ENCODE measurements at places on chromosomes 5 and 9.

DNA sequence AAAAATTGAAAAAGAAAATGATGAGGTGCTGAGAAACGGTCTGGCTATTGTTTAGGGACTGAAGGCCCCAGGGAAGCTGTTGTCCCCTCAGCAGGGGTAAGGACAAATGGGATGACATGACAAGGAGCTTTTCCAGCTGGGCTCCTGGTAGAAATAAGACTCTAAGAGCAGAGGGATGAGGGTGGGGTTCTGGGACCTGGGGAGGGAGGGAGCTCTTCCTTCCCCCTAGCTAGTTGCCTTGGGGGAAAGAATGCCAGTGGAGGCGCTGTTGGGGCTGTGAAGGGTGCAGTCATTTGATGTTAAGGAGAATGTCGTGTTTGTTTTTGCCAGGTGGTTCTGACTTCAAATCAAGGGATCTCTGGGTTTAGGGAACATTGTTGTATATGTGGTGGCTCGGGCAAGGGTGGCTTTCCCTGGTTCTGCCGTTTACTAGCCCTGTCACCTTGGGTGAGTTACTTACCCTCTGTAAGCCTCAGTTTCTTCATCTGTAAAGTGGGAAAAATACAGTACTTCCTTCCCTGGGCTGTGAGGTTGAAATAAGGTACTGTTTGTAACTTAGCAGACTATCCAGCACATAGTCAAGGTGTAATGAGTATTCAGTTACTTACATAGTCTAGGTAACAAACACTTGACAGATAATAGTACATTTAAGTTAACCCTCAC, 47.8 kb downstream of the WWC1 start:
- no peak for DNase-seq

DNA sequence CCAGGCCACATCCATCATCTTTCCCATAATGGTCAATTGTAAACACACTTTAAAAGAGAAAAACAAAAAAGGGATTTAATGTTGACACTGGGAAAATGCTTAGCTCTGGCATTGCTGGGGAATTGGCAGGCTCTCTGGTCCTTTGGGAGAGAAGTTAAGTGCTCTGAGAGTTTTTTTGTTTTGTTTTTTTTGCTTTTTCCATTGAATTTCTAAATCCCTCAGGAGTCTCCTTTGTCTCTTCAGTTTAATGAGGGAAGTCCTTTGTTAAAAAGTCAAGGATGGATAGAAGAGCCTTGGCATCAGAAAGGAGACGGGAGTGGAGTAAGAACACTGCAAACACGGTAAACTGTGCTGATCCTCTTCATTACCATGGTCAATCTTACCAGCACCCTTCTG, 7.1 kb upstream of the HAND1 start:
- DNase-seq = no peak

DNA sequence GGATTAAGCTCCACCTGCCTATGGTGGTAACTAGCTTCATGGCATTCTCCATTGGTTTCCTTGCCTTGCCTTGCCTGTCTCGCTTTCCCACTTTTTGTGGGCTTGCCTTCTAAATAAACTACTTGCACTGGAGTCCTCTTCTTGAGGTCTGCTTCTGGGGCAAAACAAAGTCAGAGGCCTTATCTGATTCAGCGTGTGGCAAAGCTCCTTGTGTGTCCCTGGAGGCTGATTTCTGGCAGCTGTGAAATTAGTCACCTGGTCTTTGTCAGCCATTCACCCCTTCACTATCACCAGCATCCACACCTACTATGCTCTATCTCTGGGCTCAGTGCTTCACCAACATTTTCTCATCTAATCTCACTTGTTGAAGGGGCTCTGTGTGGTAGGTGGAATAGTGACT, 176.2 kb downstream of the SEC61B start:
- no peak for DNase-seq

DNA sequence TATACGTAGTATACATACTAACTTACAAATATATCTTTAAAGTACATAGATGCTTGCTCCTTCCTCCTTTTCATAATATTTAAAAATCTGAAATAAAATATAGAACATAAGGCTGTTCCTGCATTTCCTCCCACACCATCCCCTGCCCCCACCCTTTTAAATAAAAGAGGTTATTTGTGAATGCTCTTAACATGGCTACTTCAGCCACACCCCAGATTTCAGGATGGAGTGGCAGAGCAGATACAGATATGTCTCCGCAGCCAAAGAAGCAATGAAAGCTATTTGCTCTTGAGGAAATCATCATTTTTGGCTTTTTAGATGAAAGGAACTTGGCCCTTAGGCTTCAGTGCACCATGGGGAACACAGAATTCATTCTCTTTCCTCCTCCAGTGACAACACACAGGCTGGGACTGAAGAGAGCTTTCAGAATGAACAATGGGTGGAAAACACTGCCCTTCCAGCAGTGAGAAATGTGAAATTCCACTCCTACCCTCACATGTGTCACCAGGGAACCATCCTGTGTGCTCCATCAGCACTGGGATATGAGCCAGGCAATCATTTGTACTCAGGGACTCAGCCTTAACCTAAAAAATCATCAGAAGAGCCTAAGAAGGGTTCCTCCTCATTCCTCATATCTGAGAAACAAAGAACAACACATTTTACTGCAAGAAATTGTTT, 134.3 kb downstream of the PPP2R2B start:
- DNase-seq = no peak

DNA sequence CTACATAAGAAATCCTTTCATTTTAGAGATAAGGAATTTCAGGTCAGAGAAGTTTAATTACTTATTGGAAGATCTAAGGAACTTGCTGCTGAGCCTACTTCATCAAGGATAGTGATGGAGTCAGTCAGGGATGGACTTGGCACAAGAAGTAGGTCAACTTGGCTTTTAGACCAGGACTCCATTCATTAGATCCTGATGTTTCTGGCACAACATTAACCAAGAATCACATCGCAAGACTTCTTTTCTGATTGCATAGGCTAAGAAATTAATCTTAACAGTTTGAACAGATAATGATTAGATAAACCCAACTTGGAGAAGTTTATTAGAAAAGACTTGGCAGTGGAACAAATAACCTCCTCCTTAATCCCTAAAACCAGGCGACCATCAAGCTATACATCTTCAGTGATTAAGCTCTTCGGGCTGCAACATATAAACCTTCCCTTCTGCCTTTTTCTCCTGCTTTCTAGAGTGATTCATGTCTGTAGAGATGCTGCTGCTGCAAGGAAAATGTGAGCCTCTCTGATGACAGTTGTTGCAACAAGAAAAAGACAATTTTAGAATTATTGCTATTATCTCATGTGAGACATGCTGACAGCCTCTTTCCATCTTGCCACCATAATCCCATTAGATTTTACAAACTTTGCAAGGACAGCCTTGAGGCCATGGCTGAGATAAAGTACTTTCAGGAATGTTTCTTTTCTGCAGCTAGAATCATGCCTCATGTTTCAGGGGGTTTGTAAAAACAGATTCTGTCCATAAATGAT, 207.9 kb upstream of the SLC27A6 start:
- no peak for DNase-seq

GRCh38 chr5:176918613-176919012, 19.5 kb upstream of the HK3 start:
- no peak for DNase-seq

- DNase-seq = no peak
Measured at GRCh38 chr9:93325307-93326035, 126.0 kb upstream of the FAM120A start.

DNA sequence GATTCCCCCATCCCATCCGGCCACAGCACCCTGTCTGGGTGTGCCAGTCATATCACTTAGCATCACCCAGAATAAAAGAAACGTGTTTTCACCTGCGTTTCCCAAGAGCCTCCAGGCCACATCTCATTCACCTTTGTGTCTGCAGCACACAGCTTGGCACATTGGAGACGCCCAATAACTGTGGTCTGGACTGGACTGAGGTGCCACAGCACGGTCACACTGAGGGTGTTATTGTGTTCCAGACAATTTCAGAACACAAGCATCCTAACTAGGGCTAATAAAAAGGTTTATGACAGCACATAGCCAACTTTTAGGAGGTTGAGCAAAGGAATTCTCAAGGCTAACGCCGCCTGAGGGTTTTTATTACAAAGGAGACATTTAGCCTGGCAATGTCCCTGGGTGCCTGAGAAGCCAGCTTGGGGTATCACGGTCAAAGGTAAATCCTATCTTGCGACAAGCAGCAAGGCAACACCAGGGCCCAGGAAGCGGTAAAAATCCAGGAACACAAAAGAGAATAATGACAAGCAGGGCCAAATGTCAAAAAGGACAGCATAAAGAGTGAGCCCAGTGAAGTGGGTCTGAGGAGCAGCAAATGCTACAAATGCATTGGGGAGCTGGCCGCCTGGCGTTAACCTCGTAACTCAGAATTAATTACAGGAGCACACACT, 3.4 kb downstream of the EPB41L4B start:
- DNase-seq = no peak

DNA sequence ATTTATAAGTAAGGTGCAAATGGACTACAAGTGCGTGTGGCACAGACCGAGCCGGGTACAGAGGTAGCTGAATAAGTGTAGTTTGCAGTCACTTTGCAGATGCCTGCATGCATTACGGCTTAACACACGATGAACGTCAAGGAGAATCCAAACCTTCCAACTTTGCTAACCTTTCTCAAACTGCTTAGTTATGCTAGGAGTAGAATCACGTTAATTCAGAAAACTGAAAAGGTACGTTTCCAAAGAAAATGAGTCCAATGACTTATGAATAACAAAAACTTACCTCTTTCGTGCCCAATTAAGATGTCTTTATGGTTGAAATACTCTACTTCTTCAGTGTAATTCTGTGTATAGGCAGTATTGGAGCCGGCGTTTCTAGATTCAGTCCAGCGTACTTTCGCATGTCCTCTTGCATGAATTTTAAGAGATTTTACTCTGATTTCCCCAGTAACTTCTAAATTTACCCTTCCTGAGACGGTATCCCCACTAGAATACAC, 539 bp downstream of the ARRDC3 start:
- DNase-seq = peak; percentile 54

- DNase-seq = no peak
Measured at GRCh38 chr9:132041798-132042197, 37.9 kb downstream of the MED27 start.

GRCh38 chr9:5429873-5430564, 7.7 kb downstream of the PLGRKT start:
- no peak for DNase-seq

- no peak for DNase-seq
Measured at GRCh38 chr5:67549296-67549618, 352.7 kb upstream of the CD180 start.

- DNase-seq = no peak
Measured at GRCh38 chr5:156186760-156187159, 140.2 kb upstream of the SGCD start.

GRCh38 chr9:74948937-74949336, 3.8 kb downstream of the C9orf40 start:
- no peak for DNase-seq

GRCh38 chr5:112121258-112121657, 297.8 kb downstream of the EPB41L4A start:
- no peak for DNase-seq

GRCh38 chr9:105007143-105007542, 79.2 kb upstream of the ABCA1 start:
- DNase-seq = peak; percentile 12

GRCh38 chr5:16957304-16958196, 21.5 kb upstream of the MYO10 start:
- no peak for DNase-seq

GRCh38 chr5:132283423-132284043, 10.7 kb upstream of the SLC22A4 start:
- no peak for DNase-seq

- DNase-seq = no peak
Measured at GRCh38 chr5:86768699-86769202, 151.0 kb downstream of the COX7C start.

DNA sequence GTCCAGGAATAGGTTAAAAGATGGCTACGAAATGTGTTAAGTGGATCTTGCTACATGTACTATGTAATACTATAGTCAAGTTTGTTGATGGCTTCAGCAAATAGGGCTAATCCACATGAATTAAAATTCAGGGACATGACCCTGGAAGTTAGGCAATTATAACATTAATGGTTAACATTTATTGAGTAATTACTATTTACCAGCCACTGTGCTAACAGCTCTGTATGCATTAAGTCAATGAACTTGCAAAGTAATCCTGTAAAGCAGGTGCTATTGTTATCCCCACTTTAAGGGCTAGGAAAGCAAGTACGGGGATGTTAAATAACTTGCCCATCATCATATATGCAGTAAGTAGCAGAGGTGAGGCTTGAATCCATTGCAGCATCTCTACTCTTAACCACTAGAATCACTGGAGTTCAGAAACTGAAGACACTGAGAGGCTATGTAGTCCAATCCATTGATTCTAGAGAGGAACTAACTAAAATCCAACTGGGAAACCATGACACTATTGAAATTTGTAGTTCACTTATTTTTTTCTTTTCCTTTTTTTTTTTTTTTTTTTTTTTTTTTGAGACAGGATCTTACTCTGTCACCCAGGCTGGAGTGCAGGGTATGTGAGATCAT, 77.5 kb upstream of the SPINK5 start:
- no peak for DNase-seq

DNA sequence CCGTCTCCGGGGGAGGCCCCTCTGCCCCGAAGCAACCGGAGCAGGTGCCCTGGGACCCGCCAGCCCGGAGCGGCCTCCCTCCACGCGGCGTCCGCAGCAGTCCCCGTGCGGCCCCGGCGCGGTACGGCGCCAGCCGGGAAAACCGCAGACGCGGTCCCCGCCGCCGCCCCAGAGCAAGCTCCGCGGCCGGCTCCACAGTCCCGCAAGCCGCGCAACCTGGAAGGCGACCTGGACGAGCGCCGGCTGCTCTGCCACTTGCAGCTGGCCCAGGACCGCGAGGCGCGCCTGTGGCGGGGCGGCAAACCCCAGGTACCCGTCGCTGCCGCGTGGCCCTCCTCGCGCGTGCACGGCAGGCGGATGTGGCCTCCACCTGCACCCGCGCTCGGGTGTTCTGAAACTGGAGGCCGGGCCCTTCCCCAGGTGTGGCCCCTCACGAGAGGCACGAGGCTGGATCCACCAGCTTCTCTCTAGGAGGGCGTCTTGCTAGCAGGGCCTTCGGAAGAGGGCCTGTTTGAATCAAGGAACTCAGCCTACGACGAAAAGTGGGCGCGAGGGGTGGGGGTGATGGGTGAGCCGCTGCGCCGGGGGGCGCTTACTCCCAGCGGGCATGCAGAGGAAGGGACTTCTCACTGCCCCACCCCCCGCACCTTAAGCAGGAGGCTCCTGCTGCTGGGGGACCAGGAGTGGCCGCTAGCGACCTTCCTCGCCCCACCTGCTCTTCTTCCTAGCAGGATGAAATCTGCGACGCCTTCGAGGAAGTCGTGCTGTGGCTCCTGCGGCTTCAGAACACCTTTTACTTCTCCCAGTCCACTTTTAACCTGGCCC, 602 bp downstream of the CCNI2 start:
- DNase-seq = peak; percentile 63

DNA sequence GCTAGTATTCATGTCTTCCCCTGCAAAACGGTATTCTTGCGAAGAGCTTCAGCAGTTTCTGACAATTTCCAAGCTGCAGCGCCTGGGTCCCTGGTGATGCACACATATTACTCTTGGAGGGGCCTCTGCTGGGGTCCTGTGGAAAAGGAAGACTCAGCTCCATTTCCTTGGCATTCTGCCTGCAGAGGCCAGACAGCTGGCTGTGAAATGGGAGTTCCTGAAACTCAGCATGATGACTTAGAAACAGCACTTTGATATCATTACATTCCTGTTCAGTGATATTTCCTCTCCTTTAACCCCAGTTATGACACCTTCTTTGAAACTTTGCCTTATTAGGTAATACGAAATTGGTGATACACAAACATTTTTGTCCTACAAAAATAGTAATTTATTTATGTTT, 98.5 kb downstream of the APBA1 start:
- no peak for DNase-seq

GRCh38 chr9:27059412-27059811, 49.6 kb upstream of the TEK start:
- no peak for DNase-seq

- DNase-seq = no peak
Measured at GRCh38 chr5:65125591-65126541, 355.9 kb downstream of the ADAMTS6 start.

Measured in CD4-positive, alpha-beta T cell treated with Interleukin-10 for 1 hour (primary cell).